NCI-H524 treated with DMSO at 0.1 percent for 48 hours (cell line): ENCODE measurements at places on chromosomes 6 and 20.

DNA sequence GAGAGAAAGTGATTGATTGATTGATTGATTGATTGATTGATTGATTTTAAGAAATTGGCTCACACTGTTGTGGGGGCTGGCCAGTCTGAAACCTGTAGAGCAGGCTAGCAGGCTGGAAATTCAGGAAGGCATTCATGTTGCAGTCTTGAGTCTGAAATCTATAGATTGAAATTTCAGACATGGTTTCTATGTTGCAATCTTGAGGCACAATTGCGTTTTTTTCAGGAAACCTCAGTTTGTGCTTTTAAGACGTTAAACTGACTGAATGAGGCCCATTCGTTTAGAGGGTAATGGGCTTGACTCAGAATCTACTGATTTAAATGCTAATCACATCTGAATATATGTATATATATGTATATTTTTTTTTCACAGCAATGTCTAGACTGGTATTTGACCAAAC, 106.3 kb downstream of the STXBP5 start:
- no peak for DNase-seq

DNA sequence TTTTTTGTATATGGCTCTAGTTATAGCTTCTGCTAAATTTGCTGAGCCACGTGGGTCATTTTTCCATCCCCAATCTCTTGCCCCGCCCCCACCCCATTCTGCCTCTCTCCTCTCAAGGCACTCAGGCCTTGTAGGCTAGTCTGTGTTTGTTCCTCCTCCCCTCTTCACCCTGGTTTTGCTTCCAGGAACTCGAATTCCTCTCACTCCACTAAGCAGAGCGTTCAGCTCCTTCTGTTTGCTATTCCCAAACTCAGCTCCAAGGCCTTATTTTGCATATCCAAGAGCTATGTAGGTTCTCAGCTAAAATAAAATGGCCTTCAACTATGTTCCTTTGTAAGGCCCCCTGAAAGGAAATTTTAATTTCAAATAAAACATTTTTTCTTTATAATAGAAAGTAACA, 1293.7 kb downstream of the EPHA7 start:
- no peak for DNase-seq

GRCh38 chr6:10269814-10270472, 144.9 kb downstream of the TFAP2A start:
- DNase-seq = no peak

- DNase-seq = peak; percentile 98
Measured at GRCh38 chr20:24708411-24709295, 239.2 kb downstream of the SYNDIG1 start.

DNA sequence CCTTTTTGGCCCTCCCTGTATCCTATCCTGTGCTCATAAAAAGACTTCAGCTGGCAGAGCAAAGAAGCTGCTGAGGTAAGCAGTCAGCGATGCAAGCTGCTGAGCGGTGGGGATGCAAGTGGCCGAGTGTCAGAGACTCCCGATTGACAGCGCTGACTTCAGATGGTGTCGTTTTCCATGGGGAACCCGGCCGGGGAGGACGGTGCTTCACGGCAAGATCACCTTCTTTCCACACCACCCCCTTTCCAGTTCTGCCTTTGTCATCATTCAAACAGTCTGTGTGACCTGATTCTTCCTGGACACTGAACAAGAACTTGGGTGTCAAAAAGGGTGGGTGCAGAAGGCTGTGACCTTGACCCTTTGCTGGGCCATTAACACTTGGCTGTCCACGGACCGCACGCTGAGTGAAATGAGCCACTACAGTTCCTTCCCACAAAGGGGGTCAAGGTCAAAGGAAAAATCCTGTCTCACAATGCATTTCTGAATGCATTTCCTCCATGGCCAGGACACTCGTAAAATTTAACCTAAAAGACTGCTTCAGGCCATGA, 52.9 kb upstream of the UNC93A start:
- no peak for DNase-seq

DNA sequence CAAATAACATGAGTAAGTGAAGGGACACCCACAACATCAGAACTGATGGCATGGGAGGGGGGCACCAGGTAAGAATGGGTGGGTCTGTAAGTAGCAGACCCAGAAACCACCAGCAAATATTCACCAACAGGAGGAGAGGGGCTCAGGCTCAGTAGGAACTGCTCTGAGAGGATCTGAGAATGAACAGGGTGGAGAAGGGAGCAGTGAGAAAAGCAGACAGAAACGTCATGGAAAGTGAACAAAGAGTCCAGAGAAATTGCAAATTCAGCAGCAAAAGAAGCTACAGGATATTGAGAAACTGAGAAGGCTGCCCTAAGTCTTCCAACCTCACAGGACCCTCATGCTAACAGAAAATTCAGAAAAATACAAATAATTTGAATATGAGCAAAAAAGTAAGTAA, 121.3 kb downstream of the KIF16B start:
- DNase-seq = no peak

DNA sequence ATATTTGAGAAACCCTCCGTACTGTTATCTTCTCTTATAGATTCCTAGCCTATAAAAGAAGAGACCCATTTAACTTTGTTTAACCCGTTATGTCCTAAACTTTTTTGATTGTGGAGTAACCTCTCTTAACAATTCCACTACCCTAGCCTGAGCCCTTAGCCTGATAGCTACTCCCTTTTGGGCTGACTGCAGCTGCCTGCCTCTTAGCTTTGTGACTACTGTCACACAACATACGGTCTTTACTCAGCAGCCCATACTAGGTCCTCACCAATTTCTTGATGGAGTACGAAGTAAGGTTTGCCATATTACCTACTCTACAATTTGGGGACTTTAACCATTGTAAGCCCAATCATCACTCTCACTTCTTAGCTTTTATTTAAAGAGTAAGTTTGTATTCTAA, 72.7 kb downstream of the QRSL1 start:
- DNase-seq = no peak

GRCh38 chr6:23523771-23524170, 602.2 kb upstream of the NRSN1 start:
- DNase-seq = no peak

DNA sequence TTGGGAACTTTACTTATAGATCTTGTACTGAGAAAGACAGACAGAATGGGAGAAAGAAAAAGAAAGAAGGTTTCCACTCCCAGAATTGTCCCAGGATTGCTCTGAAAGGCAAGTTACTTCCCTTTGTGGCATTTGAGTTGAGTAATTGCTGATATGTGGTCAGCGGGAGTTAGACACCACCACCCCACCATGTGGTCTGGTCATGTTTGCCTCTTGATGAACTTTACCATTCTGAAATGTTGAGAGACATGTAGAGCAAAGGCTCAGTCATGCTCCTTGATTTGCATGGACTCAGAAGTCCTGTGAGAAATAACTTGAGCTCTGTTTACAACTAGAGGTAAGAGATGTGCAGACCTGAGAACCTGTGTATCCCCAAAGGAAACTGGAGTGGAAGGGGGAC, 17.1 kb downstream of the TCF21 start:
- no peak for DNase-seq

- no peak for DNase-seq
Measured at GRCh38 chr6:37007340-37008043, 2.0 kb downstream of the FGD2 start.

DNA sequence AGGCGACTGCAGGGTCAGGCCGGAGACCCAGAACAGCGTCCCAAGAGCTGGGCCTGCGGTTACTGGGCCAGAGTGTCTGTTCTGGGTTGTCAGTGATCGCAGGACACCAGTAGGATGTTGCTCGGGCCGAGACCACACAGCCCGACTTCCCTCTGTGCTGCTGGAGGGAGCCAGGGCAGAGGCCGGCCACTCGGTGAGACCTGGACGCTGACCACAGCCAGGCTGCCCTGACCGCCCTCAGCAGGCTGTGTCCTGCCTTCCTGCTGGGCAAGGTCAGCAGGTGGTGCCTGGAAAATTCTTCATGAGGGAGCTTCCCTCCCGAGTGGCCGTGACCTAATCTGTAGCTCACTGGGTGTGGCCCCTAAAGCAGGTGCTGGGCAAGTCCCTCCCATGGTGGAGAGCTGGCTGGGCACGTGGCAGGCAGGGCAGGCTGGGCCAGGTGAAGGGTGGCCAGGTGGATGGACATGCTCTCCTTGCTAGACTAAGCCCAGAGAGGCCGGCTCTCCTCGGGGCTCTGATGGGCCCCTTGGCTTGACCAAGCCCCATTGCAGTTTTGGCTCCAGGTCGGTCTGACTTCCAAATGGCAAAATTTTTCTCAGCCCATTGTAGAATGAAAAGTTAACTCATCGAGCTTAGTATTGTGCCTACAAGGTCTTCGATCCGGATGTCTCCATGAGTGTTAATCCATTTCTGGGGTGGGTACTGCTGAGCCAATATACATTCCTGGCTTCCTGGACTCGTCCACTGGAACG, 1.9 kb downstream of the SLCO4A1 start:
- DNase-seq = no peak

DNA sequence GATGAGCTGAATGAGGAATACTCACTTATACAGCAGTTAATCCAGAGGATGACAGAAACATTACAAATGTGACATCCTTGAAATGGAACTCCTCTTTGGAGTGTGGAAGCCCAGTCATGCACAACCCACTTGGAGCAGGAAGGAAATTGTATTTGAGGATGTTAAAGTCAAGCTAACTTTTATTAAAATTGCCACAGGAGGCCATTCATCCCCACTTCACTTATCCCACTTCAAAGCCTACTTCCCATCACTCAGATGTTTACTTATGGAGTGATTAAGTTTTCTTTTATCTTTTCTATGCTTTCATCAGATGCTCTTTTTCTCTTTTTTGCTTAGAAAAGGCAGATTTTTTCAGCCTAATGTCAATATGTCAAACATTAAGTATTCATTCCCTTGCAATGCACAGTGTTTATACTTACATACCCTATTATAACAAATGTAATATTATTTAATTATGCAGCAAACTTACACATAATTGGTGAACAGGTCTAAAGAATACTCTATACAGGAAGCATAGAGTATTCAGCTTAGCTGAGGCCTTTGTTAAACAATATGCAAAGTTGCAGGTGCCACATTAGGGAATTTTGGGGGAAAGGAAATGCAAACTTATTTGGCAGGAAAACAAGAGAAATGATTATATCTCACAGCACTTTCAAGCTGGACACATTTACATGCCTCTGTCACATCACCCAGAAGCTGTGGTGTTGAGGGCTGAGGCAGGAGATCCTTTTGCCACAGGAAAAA, 148.9 kb downstream of the KHDC1L start:
- no peak for DNase-seq

DNA sequence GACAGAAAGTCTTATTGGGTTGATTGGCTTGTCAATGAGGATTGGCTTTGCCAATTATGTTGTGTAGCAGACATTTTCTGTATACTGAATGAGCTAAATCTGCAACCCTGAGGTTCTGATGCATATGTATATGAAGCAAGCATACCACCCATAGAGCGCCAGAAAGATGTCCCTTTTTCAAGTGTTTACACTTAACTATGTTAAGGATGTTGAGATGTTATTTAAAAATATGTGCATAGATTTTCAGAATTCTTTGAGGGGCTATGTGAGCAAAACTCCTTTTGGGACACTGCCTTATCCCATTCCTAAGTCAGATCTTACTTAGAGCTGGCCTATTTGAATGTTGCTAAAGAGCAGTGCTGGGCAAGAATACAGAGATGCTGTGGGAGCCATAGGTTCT, 1.9 kb downstream of the AIG1 start:
- DNase-seq = no peak

DNA sequence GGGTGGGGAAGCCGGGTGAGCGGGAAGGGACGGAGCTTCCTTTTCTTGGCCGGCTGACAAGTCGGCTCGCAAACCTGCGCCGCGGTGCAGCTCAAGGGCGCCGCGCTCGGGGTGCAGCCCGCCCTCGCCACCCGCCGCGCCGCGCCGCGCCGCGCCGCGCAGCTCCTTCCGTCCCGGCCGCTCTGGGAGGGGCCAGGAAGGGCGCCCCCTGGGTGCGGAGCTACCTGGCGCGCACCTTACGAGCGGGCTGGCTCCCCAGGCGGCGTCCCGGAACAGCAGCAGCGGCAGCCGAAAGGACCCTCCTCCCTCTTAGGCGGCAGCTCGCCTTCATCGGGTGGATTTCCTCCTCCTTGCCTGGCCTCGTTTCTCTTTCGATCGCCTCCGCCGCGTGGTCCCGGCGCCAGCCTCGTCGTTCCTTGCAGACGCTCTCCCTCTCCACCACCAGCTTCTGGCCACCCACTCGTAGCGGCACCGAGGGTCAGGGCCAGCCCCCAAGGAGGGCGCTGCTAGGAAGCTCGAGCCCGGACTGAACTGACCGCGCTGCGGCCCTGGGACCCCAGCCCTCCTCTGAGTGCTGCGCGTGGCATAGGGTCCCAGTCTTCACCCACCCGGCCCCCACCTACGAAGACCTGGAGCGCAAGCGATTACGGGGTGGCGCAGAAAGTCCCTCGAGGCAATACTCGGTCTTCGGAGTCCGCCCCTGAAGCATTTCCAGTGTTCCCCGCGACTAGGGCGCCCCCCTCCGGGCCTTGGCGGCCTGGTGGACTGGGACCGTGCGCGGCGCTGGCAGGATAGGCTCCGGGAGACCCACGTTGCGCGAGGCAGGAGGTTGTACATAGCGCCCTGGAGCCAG, at the start of gene MAP3K5:
Gene MAP3K5, minus strand, starts transcription at position 68 of the 853 bp plus-strand sequence. CDS start 320 bp downstream, outside the sequence.
- DNase-seq = peak; percentile 51

DNA sequence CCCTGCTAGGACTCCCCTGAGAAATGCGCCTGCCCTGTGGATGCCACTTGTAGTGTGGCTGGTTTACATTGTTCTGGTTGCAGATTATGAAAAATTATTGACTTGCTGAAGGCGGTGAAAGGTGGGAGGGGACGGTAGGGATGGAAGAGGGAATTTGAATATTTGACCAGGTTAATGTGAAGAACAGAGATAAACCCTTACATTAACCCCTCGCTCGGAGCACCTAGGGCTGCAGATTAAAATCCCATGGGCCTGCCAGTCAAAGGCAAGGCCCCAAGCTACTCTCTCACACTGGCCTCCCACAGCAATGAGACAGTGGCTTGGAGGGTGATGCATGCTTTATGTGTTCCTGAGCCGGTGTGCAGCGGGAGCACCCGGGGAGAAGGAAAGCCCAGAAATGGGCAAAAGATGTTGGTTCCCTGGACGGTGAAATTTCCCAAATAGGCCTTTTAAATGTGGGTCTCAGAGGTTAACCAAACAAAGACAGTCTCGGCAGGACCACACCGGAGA, 2.5 kb downstream of the FOXF2 start:
- DNase-seq = no peak

GRCh38 chr6:44649365-44650025, 262.0 kb downstream of the CDC5L start:
- no peak for DNase-seq

DNA sequence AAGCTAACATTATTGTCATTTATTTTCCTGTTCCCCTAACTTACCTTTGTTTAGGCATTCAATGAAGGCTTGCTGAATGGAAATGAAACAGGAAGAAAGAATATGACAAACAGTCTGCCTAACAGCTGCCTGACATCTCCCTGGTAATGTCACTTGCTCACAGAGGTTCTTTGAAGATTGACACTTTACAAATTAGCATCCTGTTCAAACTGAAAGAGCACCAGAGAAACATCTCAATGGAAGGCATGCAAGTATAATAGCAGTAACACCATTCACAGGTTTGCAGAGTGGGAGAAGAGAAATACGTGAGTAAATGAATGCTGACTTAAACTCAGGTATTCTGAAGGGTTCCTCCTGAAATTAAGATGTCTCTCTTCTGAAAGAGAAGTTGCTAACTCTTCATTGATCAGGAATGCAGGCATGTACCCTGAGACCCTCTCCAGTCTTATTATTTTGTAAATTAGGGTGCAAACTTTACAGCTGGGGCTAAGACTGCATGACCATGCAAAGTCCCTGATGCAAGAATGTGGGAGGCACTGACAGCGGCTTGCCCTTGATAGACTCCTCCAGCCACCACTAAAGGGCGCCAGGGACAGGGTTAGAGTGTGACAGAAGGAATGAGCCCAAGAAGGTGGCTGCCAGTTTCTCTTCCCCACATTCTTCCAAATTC, 1.3 kb upstream of the SMLR1 start:
- DNase-seq = no peak
